ENCODE measurements at places on chromosomes 6 and 20.

GRCh38 chr6:96682017-96682416, 119.1 kb downstream of the FHL5 start:
- no peak for DNase-seq

DNA sequence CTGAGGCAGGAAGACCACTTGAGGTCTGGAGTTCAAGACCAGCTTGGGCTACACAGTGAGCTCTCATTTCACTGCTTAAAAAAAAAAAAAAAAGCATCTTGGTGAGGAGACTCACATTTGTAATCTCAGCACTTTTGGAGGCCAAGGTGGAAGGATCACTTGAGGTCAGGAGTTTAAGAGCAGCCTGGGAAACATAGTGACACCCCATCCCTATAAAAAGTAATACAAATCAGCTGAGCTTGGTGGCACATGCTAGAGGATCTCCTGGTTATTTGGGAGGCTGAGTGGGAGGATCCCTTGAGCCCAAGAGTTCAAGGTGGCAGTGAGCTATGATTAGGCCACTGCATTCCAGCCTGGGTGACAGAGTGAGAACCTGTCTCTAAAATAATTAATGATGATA, 29.4 kb upstream of the SYNCRIP start:
- DNase-seq: no peak

GRCh38 chr6:90401933-90402830, 105.5 kb upstream of the BACH2 start:
- no peak for DNase-seq

GRCh38 chr20:36744243-36744642, 1.6 kb downstream of the NDRG3 start:
- DNase-seq: no peak

GRCh38 chr6:104940238-104940892, 16.5 kb upstream of the LIN28B start:
- no peak for DNase-seq

- DNase-seq: no peak
Measured at GRCh38 chr20:31669876-31670275, 32.2 kb downstream of the COX4I2 start.

DNA sequence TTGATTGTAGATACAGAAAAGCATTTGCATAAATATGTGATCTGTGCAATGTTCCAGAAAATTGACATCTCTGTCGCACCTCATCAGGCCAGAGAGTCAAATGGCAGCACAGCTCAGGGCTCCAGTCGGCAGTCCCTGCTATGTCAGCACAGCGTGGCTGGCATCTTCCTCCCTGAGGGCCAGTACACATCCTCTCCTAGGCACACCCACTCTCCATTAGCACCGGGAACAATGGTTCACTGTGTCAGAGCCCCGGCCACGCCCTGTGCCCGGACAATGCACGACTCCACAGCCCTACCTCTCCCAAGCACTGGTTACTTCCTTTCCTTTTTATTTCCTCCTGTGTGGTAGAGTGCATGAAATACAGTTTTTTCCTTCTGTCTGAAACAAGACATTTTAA, 114.9 kb downstream of the FOXC1 start:
- DNase-seq: no peak

GRCh38 chr6:85322446-85323105, 127.3 kb upstream of the NT5E start:
- no peak for DNase-seq

GRCh38 chr6:5398530-5398929, 137.2 kb downstream of the FARS2 start:
- DNase-seq: no peak

DNA sequence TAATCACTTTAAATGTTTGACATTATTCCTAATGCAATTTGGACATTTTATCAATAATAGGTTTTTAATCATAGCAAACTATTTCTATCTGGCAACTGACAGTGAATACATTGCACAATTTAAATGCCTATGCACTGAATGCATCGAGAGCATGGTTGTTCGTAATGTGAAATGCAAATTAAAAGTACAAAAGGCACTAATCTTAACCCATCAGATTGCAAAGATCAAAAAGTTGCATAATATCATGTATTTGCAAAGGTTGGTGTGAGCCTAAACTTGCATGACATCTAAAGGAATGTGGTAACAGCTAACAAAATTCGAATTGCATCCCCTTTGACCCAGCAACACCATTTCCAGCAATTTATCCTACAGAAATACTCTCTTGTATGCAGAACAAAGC, 469.9 kb upstream of the IRAK1BP1 start:
- DNase-seq: no peak

- DNase-seq: no peak
Measured at GRCh38 chr6:20652299-20653084, 118.2 kb downstream of the CDKAL1 start.

GRCh38 chr20:22462975-22463914, 121.1 kb downstream of the FOXA2 start:
- DNase-seq: no peak
